ENCODE measurements at places on chromosomes 16 and 17.
A peak's percentile ranks its signal among the peaks of the same experiment; 100 is the strongest.

DNA sequence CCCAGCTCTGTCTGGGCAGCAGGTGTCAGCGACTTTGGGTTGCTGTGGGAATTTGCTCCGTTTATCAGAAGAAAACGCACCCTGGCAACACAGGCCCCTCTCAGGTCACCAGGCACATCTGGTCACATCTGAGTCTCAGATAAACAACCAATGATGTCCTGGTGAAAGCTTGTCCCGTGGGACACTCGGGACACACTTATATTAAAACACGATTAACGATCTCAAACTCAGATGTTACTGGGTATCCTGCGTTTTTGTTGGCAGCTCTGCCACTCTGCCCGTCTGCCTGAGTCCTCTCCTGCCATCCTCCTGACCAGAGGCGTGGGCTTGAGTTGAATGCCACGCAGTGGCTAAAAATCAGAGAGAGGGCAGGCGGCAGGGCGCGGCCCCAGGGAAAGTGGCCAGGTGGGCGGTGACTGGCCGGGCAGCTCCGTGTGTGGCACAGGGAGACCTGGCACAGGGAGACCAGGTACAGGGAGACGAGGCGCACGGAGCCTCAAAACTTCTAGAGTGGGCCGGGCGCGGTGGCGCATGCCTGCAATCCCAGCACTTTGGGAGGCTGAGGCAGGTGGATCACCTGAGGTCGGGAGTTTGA lies 2.1 kb downstream of the SECTM1 start:
- DNase-seq = no peak

- DNase-seq = no peak
Measured at GRCh38 chr17:79814127-79814973, 17.5 kb upstream of the CBX8 start.

GRCh38 chr17:21029036-21029435 lies 13.8 kb downstream of the USP22 start:
- DNase-seq = no peak

- no peak for DNase-seq
Measured at GRCh38 chr17:21124086-21124485, 2.7 kb upstream of the DHRS7B start.

DNA sequence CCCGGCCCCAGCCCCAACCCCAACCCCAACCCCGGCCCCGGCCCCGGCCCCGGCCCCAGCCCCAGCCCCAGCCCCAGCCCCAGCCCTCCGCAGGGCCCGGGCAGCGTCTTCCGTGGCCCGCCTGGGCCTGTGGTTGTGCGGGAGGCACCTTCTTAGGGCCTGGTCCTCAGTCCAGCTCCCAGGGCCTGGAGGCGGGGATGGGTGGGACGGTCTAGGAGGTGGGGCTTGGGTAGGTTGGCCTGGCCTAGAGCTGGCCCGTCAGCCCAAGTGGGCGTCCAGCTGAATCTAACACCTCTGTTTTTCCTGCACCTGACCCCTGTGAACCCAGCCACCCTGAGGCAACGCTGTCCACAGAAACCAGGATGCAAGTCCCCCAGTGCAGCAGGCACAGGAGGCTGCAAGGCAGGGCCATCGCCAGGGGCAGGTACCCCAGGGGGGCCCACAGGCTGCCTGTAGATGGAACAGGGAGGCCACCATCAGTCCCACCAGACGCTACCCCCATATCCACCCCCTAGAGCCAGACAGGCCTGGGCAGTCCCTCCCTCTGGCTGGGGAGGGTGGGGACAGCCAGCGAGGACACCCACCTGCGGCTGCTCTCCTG lies 8.8 kb downstream of the MSLN start:
- no peak for DNase-seq

DNA sequence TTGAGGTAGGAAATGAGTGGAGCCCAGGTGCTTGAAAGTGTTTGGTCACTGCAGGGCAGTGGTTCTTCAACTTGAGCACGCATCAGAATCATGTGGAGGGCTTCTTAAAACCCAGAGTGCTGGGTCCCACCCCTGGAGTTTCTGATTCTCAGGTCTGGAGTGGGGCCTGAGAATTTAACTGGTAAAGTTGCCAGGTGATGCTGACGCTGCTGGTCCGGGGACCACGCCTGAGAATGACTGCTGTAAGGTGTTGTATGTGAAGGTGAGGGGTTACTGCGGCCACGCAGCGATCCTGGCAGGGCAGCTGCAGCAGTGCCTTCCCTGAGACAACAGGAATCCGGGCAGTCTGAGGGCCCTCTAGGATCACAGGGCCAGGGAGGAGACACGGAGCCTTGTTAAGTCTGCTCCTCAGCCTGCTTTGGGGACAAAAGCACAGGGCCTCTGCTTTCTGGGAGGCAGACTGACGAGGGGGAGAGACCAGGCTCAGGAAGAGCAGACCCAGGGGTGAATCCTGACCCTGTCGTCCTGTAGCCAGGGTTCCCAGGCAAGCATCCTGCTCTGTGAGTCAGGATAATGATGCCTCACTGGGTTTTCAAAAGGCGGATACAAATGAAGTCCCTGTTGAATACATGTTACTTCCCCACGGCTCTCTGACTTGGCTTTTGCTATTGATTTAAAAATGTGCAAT lies 16.2 kb downstream of the CCDC42 start:
- DNase-seq = no peak

DNA sequence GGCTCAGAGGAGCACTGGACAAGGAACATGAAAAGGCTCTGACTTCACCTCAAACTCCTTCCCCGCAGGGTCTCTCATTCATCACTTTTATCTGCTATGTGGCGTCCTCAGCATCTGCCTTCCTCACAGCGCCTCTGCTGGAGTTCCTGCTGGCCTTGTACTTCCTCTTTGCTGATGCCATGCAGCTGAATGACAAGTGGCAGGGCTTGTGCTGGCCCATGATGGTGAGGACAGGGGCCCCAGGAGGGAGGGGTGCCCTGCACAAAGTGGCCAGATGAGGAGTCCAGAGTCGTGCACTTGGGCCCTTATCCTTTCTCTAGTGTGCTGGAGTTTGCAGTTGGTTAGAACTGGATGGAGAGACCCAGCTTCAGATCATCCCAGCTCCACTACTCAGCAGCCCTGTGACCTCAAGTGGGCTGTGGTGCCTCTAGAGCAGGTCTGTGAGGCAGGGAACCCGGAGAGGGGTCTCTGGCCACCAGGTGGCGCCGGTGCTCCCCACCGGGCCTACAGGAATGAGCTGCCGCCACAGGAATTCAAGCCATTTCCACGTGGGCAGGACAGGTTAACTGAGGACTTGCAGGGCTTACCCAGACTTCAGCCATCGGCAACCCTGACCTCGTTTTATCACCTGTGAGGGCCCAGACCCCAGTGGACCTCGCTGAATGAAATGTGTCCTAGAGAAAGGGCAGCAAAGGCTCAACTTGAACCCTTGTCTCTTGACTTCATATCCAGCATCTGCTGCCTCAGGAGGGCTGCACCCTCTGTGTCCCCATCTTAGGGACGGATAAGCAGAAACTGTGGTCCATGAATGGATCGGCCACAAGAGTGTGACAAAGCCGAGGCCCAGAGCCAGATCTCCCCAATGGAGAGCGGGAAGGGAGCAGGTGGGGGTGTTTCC lies 4.0 kb downstream of the CMTM3 start:
- DNase-seq = peak; percentile 15

DNA sequence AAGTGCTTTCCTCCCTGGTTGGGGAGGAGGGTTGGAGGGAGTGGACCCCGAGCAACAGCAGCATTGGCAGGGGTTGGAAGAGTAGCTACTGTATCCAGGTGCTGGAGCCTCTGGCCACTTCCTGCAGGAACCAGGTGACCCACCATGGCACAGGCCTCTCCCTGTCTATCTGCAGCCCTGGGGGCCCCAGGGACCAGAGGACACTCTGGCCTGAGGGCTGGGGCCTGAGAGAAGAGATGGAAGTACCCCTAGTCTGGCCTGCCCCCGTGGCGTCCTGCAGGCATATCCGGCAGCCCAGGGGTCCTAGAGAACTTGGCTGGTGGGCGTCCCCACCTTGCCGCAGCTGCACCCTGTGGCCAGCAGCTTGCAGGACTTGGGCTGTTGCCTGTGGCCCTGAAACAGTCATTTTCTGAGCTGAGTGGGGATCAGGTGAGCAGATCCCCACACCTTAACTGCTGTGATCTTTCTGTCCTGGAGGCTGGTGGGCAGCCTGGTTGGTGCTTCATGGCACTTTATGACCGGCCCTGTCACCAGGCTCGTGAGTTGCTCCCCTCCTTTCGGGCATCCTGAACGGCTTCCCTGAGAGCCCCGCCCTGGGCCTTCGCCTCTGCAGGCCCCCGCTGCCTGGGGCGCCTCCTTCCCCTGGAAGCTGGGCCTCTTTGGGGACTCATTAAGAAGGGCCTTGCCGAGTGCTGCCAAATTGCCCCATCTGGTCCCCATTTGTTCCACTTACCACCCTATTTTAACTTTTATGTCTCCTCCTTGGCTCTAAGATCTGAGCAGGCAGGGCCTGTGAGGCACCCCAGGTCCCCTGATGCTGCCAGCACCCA lies 298.6 kb downstream of the SEC14L1 start:
- no peak for DNase-seq

DNA sequence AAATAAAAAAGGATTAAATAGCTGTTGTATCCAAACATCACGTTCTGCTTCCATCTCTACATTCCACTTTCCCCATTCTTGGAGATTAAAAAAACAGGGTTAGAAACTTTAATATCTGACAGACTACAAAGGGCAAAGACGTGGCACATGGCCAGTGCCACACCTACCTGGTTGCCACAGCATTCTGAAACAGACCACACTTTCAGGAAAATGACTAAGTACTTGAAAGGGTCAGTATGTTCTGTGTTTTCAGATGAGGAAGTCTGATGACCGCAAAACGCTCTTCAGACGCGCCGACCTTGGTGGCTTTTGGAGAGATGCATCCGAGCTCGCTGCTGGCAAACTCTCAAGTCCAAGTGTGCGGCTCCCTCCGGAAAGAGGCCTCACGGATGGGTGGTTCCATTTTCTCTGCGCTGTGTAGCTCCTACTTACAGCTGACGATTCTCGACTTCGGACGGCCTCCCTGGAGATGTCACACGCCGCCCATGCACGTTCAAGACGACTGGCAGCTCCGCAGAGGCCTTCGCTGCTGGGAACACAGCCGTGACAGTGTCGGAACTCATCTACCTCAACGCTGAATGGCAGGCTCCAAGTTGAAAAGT lies 15.5 kb downstream of the MAP1LC3B start:
- DNase-seq = no peak

All from NCI-H774 (cell line).